CD4-positive, alpha-beta T cell treated with Interleukin-17A for 4 hours (primary cell): ENCODE measurements at places on chromosomes 1 and 21.

GRCh38 chr1:81887421-81888144 lies 86.8 kb downstream of the ADGRL2 start:
- no peak for DNase-seq

DNA sequence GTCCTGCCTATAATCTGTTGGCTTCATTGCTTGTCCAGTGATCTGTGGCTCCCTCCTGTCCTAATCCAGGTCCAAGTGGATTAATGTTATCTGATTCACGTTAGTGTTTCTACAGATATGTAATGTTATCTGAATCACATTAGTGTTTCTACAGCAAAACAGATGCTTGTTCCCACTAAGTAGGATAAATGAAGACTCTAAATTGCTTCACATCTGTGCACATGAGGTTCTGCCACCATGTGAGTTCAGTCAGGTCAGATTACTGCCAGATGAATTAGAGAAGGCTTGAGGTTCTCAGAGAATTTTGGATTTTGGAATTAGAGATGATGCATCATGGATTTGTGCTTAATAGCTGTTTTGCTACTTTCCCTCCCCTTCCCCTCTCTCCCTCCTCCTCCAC lies 13.2 kb downstream of the DISC1 start:
- no peak for DNase-seq

DNA sequence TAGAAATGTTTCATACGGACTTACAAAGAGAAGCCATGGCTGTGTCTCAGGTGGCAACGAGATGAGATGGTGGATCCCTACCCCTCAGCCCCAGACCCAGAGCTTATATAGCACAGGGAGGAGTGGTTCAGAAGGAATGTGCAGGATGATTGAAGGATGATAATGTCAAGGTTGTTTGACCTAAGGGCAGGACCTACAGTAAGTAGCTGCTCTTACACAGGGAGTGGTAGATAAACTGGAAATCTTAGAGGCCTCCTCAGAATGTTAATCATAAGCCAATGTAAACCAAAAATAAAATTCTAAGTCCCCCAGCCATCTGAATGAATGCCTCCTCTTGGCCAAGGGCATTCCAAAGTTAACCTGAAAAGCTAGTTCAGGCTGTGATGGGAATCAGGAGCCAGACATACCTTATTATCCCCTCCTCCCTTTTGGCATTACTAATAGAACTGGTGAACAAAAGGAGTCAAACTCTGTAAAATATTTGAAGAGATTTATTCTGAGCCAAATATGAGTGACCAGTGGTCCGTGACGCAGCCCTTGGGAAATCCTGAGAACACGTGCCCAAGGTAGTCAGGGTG lies 45.8 kb upstream of the PDE9A start:
- DNase-seq, result no peak

- DNase-seq, result no peak
Measured at GRCh38 chr21:27189870-27190269, 223.0 kb upstream of the ADAMTS5 start.

DNA sequence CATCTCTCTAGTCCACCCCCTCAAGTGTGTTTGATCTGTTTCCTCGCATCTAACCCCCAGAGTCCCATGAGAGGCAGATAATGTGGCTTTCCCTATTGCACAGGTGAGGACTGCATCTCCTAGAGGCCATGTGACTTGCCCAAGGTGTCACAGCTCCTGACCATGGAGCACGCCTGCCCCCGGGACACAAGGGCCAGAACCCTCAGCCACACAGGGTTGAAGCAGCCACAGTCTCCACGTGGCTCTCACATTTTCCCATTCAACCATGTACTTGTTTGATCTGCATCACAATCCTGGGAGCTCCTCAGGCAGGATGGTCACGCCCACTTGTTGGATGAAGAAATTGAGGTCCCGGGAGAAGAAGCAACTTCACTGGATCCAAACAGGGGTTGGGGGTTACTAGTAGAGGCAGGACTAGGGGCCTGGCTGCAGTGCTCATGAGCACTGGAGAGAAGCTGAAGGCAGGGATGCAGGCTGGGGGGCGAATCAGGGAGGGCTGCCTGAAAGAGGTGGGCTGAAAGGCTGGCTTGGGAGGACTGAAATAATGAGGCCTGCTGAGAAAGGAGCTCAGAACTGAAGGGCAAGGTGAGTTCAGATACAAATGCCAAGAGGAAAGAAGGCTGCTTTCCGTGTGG lies 207.9 kb downstream of the PTPRU start:
- DNase-seq, result no peak

- no peak for DNase-seq
Measured at GRCh38 chr1:170133766-170134495, 11.8 kb upstream of the NTMT2 start.

GRCh38 chr21:42663860-42664535 lies 10.6 kb downstream of the PDE9A start:
- DNase-seq, result no peak

DNA sequence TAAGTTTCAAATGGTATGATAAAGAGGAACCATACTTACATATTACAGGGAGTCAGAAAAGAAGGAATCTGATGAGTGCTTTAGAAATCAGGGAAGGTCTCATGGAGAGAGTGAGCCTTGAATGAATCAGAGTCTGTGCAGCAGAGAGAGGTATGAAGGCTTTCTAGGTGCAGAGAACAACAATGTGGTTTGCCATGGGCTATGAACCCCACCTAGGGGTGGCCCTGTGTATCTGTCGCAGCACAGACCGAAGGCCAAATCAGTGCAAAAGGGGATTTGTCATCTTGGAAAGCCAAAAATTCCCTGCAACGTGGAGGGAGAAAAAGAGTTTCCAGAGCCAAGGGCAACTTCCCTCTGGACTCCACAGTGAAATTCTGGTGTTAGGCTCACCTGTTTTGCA lies 3.5 kb downstream of the PAPPA2 start:
- DNase-seq, result no peak

DNA sequence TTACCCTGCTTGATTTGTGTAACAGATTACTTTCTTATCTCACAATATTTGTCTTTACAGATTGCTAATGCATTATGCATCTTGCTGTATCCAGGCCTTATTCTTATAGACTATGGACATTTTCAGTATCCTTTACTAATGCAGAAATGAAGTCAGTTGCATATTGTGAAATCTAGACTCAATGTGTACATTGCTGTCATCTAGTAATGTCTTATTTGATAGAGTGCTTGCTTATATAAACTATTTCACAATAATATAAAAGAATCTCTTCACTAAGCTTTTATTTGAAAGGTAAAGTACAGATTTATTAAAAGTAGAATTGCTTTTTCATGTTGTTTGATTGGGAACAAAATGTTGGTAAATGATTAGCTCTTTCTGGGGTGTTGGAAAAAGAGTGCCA lies 39.6 kb downstream of the ALG6 start:
- no peak for DNase-seq
